ENCODE measurements at places on chromosomes 12 and 14. TPM values are rescaled to one million over a fixed set of nuclear protein-coding genes. Genes with fewer than 3 reads are reported as not detected.

GRCh38 chr14:76235628-76236027 lies 83.9 kb downstream of the GPATCH2L start:
- no peak for DNase-seq

DNA sequence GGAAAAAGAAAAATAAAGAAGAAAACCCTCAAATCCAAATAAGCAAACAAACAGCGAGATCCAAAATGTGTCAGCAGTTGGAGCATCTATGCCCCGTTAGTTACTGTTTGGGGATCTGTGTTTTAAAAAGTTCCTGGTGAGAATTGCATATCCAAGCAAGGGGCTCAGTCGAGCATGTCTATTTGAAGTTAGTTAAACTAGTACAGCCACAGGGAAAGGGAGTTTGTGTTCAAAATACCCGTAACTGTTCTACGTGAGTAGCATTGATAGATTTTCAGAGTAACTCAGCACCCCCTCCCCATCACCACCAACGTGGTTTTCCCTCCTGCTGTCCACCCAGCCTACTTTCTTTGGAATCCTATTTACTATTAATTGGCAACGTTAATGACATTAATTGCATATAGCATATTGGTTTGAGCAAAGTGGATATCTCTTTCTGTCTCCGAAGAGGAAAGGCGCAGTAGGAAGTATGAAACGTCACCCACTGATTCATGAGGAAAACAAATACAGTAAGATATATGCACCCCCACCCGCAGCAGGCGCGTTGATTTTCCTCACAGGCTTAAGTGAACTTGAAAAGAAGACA lies 1.5 kb downstream of the NPAS3 start:
- DNase-seq = no peak

GRCh38 chr12:19833775-19834501 lies 394.6 kb downstream of the AEBP2 start:
- peak; percentile 46 for DNase-seq

DNA sequence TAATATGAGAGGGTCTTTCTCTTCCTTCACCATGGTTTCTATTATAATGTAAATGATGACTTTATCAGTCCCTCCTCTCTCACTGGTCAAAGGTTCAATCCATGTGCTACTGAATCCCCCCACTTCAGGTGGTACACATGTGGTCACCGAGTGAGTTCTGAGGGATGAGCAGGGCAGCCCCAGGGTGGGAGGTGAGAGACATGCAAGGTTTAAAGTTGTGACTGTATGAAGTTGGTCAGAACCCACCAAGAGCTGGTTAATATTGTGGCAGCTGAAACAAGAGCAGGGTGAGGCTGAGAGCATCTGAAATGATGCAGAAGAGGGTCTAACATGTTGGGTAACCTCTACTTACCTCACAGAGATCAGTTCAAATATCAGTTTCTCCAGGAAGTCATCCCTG lies 444.7 kb upstream of the FBXO33 start:
- no peak for DNase-seq

DNA sequence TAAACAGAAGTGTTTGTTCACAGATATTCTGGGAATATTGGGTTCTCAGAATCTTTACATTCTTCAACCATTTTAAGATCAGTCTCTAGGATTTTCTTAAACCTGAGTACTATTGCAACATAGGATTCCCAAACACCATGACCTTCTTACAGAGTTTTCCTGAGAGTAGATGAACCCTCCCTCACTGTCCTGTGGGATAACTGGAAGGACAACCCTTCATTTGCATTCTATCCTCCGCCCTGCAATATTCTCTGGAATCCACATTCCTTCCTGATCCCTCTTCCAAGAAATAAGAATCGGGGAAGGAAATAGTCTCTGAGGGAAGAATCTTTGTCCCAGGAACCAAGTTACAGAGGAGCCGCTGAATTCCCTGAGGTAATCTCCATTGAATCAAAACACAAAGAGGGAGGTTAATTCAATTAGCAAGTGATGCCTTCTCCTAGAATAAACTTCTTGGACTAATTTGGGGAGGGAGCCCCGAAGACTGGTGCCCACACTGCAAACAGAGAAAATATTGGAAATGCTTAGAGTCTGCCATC lies 99.8 kb upstream of the MBIP start:
- no peak for DNase-seq

DNA sequence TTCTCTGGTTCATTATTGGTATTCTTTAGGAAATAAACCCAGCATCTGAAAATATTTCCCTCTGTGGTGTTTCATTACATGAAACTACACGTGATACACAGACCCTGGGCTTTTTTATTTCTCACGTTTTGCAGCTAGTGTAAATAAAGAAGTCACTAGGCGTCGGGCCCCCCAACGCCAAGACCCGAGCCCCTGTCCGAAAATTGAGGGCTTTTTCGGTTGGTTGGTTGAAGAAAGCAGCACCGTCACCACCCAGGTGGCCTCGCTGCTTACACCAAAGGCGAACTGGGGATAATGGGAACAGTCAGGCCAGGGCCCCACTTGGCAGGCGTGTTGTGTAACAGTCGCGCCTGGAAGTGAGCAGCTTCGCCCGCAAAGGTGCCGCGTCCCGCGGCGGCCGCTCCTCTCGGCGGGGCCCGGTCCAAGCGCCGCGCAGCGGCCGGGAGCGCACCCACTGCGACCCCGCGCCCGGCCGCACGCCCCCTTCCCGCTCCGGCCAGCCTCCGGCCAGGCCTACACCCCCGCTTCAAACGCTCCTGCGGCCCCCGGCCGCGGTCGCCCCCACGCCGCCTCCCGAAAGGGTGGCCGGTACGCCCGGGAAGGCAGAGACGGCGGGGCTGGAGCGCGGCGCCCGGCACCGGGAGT lies 1.2 kb downstream of the DUSP16 start:
- DNase-seq = no peak

DNA sequence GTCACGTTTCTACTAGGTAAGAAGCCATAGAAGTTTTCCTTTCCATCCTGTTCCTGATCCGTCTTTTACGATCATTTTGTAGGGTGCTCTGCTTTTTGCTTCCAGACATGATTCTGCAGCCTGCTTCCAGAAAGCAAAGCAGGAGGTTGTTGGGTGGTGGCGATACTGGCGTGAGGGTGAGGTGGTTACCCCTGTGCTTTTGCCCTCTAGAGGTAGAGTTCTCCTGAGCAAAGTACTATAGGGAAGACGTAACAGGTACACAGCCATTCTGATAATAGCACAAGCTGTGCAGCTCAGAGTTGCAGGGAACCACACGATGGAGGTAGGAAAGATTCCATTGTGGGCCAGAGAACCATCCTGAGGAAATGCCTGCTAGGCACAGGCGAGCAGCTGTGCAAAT lies 186.0 kb downstream of the PAH start:
- DNase-seq = no peak

GRCh38 chr12:4909734-4910501 lies at the start of gene KCNA1:
Gene KCNA1 (plus strand): TSS chr12:4909905. CDS start chr12:4911379, 1,474 bp downstream.
- DNase-seq = no peak

- peak; percentile 12 for DNase-seq
Measured at GRCh38 chr14:96508900-96509299, 6.7 kb downstream of the PAPOLA start.

GRCh38 chr14:99684410-99684934 lies 374 bp downstream of the CYP46A1 start:
- peak; percentile 35 for DNase-seq

GRCh38 chr12:108338915-108339657 lies at the start of gene CMKLR1:
Gene CMKLR1 (minus strand): TSS chr12:108339311. CDS start chr12:108293591, 45,720 bp downstream.
- peak; percentile 63 for DNase-seq

- DNase-seq = no peak
Measured at GRCh38 chr12:56943878-56944277, 9.7 kb upstream of the SDR9C7 start.

GRCh38 chr14:64170181-64170580 lies 124.0 kb downstream of the ESR2 start:
- DNase-seq = no peak

GRCh38 chr12:24770821-24771220 lies 178.1 kb downstream of the BCAT1 start:
- no peak for DNase-seq

DNA sequence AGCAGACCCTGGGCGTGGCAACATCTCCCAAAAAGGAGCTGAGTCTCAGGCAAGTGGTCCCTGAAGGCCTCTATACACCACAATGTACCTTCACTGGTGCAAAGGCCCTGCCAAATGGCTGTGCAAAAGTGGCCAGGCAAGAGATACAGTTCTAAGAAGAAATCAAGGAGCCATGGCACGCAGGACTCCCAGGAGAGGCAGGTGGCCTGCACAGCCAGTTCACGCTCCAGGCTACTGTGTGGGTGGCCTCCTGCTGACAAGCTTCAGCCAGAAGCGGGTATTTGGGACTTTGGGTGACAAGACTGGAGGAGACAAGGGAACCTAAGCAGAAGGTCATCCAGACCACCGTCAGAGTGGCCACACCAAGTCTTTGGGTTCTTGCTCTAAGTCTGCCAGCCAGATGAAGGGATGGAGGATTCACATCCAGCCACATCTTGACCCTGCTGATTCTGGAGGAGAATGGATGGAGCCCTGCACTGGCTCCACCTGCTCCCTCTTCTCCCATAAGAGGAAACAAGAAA lies 20.5 kb upstream of the ZFP36L1 start:
- DNase-seq = no peak

GRCh38 chr12:92149563-92149962 lies 3.9 kb upstream of the BTG1 start:
- no peak for DNase-seq

Gene KANSL2
- total RNA-seq = 36.9 TPM

Gene OR6C70
- not detected for total RNA-seq

Gene EPYC
- total RNA-seq = not detected

Gene KSR2
- total RNA-seq = under 0.01 TPM

Gene PLBD1
- 0.06 TPM for total RNA-seq

Gene CLEC4D
- total RNA-seq = not detected

Gene ARMH4
- total RNA-seq = 1.1 TPM

All from LHCN-M2 (cell line).